T-helper 22 cell (primary cell): ENCODE measurements at places on chromosomes 11 and 22.

GRCh38 chr11:125968354-125968753, 22.5 kb downstream of the VSIG10L2 start:
- no peak for DNase-seq

DNA sequence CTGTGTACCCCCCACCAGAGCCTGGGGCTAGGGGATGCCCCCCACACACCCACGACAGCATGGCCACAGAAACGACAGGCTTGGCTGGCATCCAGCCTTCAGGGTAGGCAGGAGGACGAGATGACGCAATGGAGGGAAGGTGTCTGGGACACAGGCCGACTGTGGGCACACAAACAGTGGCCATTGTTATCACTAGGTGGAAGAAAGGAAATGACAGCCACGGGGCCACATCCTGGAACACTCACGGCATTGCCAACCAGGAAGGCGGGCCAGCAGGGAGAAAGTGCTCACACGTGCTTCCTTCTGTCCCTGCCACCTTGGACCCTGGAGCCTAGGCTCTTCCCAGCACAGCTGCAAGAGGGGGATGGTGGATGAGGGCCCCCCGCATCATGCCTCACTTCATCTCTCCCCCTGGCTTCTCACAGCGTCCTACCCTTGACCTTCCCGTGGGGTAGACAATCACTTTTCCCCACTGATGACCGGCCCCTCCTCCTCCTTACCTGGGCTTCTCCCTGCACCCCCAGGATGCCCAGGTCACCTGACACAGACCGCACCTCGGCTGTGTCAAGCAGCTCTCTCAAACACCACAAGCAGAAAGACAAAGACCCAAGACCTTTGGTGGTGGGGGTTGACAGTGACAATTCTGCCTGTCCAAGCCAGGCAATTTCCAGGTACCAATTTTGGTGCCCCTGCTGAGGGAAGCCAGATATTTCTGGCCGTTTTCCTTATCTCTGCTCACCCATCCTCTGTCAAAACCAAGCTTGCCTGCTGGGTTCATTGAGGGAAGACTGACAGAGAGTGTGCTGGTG, 8.6 kb downstream of the PLA2G6 start:
- no peak for DNase-seq

DNA sequence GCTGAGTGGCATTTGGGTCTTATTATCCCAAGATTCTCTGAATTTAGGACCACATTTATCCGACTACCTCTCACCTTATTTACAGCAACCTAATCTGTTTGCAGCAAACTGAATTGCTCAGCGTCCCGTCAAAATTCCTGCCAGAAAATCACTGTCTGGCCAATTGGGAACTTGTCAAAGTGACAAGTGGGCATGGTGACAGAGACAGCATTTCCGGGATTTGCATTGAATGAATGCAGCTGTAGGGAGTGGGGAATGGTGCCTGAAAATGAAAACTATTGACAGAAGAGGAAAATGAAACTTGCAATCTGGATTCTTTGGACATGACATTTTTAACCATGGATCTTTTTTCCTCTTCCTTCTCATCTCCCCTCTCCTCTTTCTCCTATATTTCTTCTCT, 113.8 kb downstream of the NELL1 start:
- DNase-seq, result no peak

- no peak for DNase-seq
Observed at GRCh38 chr22:23984430-23984829, 4.5 kb downstream of the GSTT2 start.

DNA sequence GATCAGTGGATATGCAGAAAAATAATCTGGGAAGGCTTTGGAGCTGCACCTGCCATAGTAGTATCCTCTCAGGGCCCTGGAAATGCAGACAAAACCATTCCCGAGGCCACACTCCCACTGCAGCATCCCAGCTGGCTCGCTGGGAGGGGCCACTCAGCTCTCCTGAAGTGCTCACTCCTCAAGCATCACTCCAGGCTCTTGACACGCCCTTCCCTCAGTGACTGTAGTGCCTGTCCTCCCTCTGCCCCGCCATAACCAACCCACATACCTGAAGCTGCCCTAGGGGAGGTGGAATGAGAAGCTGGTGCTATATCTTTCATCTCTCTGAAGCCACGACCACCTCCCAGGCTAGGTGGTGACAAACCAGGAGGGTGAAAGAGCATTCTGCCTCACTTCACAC, 4.8 kb downstream of the DSCAML1 start:
- no peak for DNase-seq

DNA sequence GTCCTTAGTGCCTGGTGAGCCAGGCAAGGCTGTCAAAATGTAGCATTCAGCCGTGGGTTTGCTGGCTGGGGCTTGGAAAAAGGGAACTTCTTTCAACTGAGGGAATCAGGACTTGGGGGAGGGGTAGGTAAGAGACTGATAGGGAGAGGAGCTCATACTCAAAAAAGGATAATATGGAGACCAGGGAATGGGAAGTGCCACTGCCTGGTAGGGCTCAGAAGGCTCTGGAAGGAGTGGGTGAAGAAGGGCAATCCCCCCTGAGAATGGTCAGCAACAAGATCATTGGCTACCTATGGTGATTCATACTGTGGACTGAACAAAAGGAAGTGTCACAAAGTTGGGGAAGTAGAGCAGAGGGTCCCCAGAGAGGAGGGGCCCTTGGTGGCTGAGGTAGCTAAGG, 1.9 kb downstream of the CNGA4 start:
- DNase-seq, result no peak
